NCI-H1436 (cell line): ENCODE measurements at places on chromosomes 3 and 15.

GRCh38 chr3:184262764-184263179 lies 1.4 kb upstream of the CAMK2N2 start:
- no peak for DNase-seq

GRCh38 chr15:37876900-37877299 lies 57.5 kb upstream of the TMCO5A start:
- DNase-seq: no peak

DNA sequence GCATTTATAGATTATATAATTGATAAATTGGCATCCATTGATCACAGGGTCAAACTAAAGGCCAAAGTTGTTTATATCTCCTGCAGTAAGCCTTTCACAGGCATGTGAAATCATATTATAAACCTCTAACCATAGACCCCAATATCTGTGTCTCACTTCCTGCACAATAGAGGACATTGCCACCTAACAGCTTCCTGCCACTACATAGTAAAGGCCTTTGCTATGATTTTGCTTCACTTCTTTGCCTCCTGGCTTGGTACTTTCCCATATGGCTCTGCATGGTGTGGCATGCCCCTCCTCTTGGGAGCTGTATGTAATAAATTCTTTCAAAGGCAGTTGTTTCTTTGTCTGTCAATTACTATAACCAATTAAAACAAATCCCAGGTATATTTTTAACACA lies 20.4 kb downstream of the ZNF662 start:
- DNase-seq: no peak

- DNase-seq: no peak
Measured at GRCh38 chr3:122548076-122548475, 16.0 kb downstream of the PARP9 start.

GRCh38 chr3:167450195-167450594 lies 23.6 kb downstream of the SERPINI2 start:
- DNase-seq: no peak

GRCh38 chr3:138408751-138409570 lies 25.5 kb upstream of the ESYT3 start:
- DNase-seq: no peak
